ENCODE measurements at places on chromosomes 7 and 10.
A peak's percentile ranks its signal among the peaks of the same experiment; 100 is the strongest.

DNA sequence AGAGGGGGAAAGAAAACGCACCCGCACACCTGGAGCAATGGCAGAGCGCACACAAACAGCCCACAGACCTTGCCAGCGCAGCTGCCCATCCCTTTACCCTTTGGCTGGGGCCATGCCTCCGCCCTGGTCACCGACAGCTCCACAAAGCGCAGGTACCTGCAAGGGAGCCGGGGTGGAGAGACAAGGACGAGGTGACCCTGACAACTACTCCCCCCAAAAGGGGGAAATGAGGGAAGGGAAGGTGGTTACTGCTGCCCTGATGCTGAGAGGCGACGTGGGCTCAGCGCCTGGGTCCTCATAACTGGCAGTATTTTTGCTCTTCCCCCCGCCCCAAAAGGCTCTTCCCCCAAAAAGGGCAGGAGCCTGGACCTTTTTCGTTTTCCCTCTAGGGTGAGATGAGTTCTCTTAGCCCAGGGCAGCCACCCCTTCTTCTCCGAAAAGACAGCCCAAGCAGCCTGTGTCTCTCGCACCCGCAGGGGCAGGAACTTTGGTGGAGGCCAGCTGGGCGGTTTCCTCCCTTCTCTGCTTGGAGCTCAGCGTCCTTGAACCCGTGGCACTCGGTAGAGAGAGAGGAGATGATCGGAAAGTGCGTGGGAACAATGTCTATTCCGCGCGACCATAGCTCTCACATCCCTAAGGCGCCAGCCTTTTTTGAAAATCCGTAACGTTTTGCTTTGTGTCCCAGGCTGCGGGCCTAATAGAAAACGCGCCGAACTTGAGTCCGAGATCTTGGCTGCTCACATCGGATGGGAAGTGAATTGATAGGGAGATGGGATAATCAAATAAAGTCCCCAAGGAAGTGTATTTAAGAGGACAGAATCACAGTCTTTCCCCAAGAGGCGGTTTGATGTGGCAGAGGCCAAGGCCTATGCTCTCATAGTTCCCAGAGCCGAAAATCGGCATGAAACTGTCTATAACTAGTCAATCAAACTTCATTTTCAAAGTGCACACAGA, 1.0 kb downstream of the NKX2-3 start:
- no peak for DNase-seq

DNA sequence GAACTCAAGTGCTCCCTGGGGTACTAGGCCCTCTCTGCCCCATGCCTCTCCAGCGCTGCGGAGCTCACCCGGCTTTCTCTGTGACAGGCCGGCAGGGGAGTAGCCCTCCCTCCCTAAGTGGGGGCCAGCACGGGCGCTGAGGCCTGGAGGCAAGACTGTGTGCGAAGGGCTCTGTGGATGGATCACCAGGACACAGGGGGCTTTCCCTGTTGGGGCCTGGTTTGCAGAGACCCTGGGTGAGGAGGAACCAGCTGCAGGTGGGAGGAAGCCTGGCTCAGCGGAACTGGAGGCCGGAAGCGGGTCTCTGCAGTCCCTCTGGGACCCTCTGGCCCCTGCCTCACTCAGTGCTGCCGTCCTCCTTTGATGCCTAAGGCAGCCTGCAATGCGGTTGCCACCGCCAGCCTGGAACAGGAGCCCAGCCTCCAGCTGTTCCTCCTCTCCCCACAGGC, 106.0 kb downstream of the CYTH3 start:
- DNase-seq, result no peak

GRCh38 chr10:91017198-91017597, 96.3 kb upstream of the ANKRD1 start:
- no peak for DNase-seq

- no peak for DNase-seq
These were observed 10.1 kb downstream of the GDF2 start for GRCh38 chr10:47332371-47332770.

GRCh38 chr7:77157446-77157845, 35.0 kb downstream of the CCDC146 start:
- DNase-seq, result no peak

DNA sequence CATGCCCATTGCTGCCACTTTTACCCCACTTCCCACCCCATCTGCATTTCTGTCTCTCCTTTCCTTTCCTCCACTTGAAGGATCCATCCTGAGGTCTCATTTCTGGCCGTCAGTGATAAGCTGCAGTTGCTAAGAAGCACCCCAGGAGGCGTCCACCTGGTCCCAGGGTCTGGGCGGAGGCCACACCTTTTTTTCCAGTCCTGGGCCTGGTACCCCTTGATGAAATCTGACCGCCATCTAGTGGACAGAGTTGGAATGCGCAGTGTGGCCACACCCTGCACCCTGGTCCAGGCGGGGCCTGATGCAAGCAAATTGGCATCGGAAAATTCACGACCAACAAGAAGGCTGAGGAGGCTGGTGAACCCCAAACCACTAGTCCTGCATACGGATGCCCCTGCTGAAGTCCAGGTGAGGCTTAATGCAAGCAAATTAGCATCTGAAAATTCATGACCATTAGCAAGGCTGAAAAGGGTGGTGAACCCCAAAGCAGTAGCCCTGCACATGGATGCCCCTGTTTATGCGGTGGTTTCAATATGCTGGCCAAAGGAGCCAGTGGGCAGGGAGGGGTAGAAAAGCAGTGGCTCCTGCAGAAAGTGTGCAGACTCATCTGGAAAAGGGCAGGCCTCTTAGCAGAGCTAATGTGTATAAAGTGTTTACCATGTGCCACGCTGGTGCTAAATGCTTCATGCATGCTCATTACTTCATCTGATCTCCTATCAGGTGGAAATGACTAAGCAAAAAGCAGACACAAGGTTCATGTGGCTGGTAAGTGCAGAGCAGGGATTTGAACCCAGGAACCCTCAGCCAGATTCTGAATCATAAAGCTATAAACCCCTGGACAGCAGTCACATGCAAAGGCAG, 43.2 kb downstream of the GPAM start:
- peak; percentile 80 for DNase-seq

DNA sequence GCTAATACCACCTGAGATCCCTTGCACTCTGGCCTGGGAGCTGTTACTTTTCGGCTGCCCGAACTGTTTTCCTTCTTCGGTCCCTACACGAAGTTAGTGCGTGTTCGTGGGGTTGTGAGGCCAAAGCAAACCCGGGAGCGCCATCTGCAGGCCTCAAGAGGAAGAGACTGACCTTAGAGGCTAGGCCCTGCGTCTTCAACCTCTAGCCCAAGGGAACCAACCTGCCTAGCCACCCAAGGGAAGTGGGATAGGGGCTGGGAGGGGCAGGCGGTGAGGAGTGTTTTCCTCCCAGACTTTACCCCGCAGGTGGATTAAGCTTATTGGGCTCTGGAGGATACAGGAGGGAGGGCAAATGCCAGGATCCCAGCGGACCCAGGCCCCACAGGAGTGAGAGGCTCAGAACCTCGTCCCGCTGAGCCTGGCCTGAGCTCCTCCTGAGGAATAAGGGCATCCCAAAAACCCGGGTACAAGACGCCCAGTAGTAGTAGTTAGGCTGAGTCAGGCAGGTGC, 1.7 kb upstream of the PAX2 start:
- peak; percentile 70 for DNase-seq

GRCh38 chr10:132457328-132458070, 60.5 kb downstream of the PWWP2B start:
- no peak for DNase-seq

DNA sequence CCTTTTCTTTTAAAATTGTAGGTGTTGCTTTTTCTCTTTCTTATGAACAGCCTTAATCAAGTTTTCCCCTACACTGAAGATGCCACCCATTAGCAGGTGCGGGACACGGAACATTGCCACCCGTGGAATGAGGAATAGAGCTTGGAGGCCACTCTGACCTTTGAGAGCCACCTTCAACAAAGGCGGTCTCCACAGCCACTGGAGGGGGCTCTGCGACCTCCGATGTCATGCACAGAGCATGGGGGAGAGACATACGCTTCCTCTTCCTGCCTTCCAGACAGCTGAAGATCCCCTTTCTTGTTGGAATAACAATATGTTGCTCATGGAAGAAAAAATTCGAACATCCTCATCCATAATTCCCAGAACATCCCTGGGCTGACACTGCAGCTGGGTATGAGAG, 39.1 kb downstream of the ADARB2 start:
- no peak for DNase-seq

All from adrenal gland (tissue), 19 donors.